ENCODE measurements at places on chromosomes 13 and 19.

- no peak for DNase-seq
Measured at GRCh38 chr13:28942906-28943305, 122.8 kb downstream of the MTUS2 start.

GRCh38 chr19:29971002-29971401 lies 29.0 kb downstream of the URI1 start:
- no peak for DNase-seq

DNA sequence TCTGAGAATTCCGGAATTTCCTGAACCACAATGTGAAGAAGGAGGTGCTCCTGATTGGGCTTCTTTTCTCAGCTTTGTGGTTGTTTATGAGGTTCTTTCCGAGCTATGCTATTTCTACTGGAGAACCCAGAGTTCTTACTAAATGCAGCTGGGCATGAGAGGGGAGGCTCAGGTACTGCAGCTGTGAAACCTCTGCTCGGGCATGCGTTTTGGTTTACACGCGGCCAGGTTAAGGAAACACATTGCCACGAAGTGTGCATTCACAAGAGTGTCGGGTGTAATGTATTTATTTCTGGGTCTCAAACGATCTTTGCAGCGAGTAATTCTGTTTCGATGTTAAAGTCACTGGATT lies 661 bp upstream of the MIR17HG start:
- peak; percentile 78 for DNase-seq

- no peak for DNase-seq
Measured at GRCh38 chr13:28251466-28251865, 113.1 kb downstream of the PAN3 start.

GRCh38 chr19:13839130-13839937 lies 37.6 kb upstream of the NANOS3 start:
- peak; percentile 80 for DNase-seq

GRCh38 chr19:50401605-50402450 lies 16.9 kb upstream of the SPIB start:
- no peak for DNase-seq

DNA sequence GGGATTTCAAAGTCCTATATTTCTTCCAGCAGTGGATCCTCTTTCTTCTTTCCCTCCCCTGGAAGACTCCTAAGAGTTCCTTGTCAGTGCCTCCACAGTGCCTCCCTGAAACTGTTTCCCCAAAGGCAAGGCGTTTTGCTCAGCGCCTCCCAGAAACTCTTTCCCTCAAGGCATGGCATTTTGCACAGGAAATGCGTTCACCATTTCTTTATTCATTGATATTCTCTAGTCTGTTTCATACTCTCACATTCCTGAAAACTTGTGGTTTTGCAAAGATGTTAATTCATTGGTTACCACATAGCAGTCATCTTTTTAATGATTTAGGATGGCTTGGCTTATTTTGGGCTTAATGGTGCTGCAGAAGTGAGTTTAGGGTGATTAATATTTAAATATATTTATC lies 177.3 kb upstream of the SLC10A2 start:
- no peak for DNase-seq

DNA sequence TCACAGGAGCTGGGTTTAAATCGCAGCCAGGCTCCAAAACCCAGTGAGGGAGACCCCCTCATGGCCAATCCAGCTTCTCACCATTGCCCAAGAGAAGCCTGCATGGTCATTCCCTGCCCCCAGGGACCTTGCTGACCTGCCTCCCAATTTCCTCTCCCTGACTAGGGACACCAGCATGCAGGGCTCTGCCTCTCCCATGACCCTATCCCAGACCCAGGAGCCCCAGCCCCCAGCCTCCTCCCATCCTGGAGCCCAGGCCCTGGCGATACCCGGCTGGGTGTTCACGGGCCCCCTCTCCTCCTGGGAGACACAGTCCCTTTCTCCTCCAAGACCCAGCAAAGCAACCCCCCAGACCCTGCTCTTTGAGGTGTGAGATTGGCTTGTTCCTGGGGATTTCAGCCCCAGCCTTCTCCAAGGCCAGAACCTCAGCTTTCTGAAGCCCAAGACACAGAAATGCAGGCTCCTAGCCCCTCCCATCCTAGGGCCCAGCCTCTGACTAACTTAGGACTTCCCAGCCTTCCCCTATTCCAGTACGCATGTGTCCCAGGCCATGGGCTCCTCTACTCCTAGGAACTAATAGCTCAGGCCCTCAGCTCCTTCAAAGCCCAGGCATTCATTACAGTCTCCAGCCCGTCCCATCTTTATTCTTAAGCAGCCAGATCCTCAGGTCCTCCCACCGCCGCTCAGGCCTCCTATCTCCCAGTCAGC lies 1.1 kb downstream of the GYS1 start:
- no peak for DNase-seq

- no peak for DNase-seq
Measured at GRCh38 chr13:23776698-23777574, 112.3 kb downstream of the MIPEP start.

- DNase-seq = no peak
Measured at GRCh38 chr19:1680976-1681375, 28.6 kb upstream of the TCF3 start.

- DNase-seq = no peak
Measured at GRCh38 chr19:48085904-48086864, 24.4 kb downstream of the PLA2G4C start.

- DNase-seq = no peak
Measured at GRCh38 chr13:109780845-109781383, 5.5 kb downstream of the IRS2 start.

DNA sequence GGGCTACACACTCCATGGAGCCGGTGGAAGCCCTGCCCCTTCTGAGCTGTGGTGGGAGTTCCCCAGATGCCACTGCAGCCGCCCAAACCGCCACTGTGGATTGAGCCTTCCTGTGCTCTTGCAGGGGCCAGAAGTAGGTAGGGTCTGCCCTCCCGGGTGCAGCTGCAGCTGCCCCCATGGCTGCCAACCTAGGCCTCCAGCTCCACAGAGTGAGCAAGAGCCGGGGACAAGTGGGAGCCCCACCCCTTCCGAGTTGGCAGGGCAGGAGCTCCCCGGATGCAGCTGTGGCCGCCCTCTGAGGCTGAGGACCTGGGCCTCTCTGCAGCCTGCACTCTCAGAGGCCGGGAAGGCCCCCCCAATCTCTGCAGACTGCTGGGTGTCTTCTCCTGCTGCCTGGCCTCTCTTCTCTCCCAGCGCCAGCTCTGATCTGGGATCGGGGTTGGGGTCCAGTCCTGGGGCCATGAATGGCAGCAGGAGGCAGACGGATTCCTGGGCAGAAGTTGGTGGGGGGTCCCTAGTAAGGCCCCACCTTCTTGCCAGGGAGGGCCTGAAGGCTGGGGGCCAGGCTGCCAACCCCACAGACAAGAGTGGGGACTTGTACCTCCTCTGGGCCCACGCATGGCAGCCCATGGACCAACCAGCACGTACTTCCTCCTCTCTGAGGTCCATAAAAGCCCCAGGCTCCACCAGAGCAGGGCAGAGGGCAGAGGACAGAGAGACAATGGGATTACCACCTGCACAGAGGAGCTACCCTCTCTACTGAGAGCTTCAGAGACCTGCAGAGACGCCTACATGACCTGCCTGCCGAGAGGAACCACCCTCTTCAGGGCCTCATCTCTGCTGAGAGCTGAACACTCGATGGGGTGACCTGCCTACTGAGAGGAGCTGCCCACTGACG lies 28.9 kb downstream of the AP2S1 start:
- peak; percentile 61 for DNase-seq

DNA sequence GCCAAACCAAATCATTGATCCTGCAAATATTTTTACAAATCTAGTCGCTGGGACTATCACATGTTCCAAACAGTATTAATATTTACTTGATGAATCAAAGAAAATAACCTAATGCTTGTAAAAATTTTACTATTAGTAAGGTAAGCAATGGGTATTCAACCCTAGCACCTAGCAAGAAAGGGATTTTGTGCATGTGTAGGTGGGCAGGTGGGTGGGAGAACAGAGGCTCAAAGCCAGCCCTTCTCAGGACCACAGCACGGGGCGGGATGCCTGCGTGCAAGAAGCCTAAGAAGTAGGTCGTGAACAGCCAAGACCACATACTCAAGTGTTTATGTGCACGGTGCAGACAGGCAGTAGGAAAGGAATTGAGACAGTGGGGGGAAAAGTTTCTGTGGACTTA lies 26.6 kb downstream of the DOCK9 start:
- DNase-seq = no peak

- DNase-seq = no peak
Measured at GRCh38 chr19:12800923-12801465, 606 bp downstream of the PRDX2 start.

DNA sequence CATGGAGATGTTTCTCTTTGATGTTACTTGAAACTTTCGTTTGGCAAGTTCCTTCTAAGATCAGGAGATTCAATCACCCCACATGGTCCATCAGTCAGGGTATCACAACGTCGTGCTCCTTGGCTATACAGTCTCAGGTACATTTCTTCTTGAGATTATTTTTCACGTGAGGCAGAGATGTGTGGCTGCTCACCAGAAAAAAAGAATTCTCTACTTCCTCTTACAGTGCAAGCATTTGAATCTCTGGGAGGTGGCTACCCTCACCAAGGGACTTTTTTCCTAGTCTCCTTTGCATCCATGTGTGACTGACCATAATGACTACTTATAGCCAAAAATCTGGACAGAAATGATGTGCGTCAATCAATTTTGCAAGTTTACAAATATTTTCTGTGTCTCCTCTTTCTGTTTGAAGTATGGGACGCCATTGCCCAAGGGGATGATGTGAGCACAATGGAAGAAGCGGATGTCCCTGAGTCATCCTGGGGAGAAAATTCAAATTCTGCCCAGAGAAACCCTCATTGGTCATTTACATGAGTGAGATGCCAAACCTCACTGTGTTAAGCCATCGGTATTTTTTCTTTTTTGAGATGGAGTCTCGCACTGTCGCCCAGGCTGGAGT lies 8.6 kb upstream of the LAIR2 start:
- DNase-seq = no peak

- no peak for DNase-seq
Measured at GRCh38 chr19:292281-292884, 1.2 kb upstream of the PLPP2 start.

- DNase-seq = no peak
Measured at GRCh38 chr19:5950741-5951140, 27.2 kb downstream of the RANBP3 start.

GRCh38 chr13:27081893-27082679 lies 89.5 kb downstream of the USP12 start:
- no peak for DNase-seq

GRCh38 chr13:90838317-90838960 lies 509.0 kb upstream of the MIR17HG start:
- DNase-seq = no peak

- DNase-seq = no peak
Measured at GRCh38 chr13:34413538-34414210, 528.4 kb upstream of the NBEA start.

DNA sequence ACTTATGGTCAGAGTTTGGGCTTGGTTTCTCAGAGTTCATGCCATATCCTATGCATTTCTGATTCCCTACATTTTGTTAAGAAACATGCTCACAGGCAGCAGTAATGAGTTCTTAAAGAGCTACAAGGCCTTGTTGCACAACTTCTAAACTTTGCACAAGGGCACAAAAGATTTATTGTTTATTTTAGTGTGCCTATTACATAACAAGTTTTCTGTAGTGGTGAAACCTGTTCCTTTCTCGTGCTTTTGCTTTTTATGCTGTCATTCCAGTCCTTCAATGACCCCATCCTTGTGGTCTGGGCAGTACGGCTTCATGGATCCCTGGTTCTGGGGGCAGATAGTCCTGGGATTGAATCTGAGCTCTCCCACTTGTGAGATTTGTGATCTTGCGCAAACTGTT lies 17.8 kb downstream of the ZNF507 start:
- DNase-seq = no peak

DNA sequence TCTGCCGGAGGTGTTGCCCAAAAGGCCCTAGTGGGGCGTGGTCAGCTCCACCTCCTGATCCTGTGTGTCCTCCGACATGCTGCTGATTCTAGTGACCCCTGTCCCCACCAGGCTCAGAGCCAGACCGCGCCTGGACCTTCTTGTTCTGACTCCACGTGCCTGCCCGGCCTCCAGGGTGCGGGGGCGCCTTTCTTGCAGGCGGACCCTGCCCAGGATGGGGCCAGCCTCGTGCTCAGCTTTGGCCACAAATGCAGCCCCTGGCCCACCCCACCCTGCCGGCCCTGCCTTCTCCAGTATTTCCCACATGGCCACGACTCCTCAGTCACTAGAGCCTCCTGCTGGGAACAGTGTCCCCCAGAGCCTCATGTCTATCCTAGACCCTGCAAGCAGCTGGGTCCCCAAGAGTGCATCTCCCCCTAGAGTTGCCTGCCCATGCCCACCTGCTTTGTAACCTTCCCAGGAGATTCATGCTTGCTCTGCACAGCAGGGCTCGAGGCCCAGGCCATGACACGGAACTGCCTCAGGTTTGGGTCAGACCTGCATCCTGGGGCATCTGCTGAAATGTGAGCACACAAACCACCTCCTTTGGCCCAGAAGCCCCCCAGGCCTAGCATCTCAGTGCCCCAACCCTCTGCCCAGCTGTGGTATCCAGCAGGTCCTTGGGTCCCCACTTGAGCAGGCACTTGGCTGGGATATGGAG lies 27.0 kb downstream of the TMEM161A start:
- no peak for DNase-seq

- DNase-seq = no peak
Measured at GRCh38 chr13:91470681-91471080, 72.3 kb downstream of the GPC5 start.

DNA sequence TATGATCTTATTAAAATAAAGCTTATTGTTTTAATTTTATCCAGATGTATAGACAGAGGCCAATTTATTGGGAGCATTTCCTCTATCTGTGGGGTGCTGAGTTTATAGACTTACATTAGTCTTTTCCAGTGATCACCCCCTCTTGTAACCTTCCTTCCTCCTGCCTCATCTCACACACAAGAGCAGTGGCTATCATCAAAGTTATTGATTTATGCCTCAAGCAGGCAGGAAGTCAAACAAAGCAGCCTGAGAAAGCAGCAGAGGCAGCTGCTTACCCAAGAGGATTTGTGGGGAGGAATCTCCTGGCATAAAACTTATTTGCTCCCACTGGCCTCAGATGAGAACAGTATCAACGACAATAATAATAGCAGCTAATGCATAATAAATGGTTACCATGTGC lies 26.3 kb upstream of the DCLK1 start:
- no peak for DNase-seq

- no peak for DNase-seq
Measured at GRCh38 chr13:107342747-107343146, 774.8 kb upstream of the ARGLU1 start.

DNA sequence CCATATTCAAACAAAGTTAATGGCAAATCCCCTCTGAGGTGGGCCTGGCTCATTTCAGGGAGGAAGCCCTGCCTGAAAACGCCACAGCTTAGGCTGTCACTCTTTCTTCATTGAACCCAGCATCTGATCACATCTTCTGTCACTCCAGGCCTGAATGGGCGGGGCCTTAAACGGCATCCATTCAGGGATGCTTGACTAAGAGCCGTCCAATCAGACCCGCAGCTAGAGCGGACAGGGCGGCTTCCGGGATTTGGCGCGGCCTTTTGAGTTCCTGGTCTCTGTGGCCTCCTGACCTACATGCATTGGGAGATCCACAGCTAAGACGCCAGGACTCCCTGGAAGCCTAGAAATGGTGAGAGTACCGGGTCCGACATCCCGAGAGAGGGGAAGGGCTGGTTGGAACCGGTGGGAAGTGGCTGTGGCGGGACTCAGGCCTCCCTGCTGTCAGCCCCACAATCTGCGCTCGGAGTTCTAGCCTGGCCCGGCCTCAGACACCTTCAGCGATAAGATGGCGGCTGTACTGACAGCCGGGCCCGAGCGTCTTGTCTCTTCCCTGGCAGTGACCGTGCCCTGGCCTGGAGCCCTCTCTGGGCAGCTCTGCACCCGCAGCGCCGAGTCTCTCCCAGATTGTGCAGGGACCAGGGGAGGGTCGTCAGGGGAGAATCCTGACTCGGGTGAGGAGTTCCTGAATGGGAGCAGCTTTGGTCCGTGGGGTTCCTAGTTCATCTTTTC lies at the start of gene ZNF723:
Gene ZNF723 (plus strand): TSS at position 261 of the 732 bp plus-strand sequence. CDS start 89 bp downstream, at position 350.
- no peak for DNase-seq

GRCh38 chr13:80348314-80348713 lies 7.4 kb upstream of the SPRY2 start:
- DNase-seq = no peak

All from CD4-positive, alpha-beta T cell treated with Interleukin-2 at 100 ng/mL for 4 hours (primary cell).